Esophagus mucosa (tissue), 1 donor: ENCODE measurements at places on chromosomes 7 and 10.

DNA sequence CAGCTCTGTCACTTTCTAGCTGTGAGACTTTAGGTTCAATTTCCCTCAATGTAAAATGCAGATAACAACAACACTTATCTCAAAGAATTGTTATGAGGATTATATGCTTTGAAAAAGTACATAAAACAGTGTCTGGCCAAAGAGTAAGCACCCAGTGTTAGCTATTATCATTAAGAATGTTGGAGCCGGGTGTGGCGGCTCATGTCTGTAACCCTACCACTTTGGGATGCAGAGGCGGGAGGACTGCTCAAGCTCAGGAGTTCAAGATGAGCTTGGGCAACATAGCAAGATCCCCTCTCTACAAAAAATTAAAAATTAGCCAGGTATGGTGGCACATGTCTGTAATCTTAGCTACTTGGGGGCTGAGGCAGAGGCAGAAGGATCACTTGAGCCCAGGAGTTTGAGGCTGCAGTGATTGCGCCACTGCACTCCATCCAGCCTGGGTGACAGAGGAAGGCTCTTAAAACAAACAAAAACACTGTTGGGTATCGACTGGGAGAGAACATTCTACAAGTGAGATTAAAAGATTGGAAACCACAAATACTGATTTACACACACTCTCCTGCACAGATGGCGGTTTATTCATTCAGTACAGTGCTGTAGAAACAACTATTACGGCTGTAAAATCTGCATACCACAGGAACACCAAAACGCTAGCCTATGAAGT, 107.3 kb downstream of the PROSER2 start:
- no peak for ATAC-seq

GRCh38 chr7:138468244-138469123, 8.4 kb downstream of the TRIM24 start:
- ATAC-seq, result no peak

- no peak for ATAC-seq
Observed at GRCh38 chr10:124710266-124710881, 33.8 kb downstream of the FAM53B start.

- ATAC-seq, result no peak
Observed at GRCh38 chr10:126387041-126387921, 996 bp downstream of the ADAM12 start.

GRCh38 chr10:123717336-123717735, 51.2 kb downstream of the GPR26 start:
- ATAC-seq, result no peak

- ATAC-seq, result no peak
Observed at GRCh38 chr7:92909686-92910475, 73.5 kb upstream of the CDK6 start.

GRCh38 chr7:101088069-101088425, 2.8 kb downstream of the TRIM56 start:
- no peak for ATAC-seq

DNA sequence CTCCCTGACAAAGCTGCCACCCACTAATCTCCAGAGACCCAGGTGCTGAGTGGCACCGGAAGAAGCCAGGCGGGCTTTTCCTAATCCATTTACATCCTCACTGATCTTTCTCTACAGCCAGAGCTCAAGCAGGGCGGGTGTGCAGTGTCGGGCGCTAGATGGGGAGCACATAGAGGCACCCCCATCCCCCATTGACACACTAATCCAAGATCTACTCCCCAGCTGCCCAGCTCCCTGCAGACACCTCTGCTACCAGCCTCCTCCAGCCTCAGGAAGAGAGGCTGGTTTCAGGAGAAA, 22.2 kb downstream of the FRMPD2 start:
- no peak for ATAC-seq

- ATAC-seq, result peak; percentile 33
Observed at GRCh38 chr7:100119970-100120732, 717 bp downstream of the CNPY4 start.

DNA sequence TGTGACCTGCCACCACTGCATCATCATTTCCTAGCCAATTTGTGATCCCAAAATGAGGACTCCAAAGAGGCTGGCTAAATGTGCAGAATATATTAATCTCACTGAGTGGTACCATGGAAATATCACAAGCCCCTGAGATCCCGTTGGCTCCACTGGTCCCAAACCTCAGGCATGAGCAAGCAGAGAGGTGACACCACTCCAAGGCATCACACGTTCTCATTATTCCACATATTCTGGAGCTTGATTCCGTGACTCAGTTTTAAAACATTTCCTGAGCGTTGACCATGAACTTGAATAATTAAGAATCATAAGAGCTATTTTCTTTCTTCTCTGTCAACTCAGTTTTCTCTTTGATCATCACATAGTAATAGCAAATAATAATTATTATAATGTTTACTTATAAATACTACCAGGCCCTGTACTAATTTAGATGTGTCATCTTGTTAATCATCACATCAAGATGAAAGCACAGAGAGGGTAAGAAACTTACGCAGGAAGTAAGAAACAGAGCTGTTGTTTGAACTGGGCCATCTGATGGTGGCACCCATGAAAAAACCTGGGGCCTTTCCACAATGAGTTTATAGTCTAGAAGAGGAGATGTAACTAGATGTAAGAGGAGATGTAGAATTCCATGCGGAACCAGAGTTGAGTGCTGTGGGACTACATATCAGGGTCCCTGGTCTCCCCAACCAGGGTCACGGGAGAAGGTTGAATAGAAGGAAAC, 3.5 kb downstream of the APBB1IP start:
- ATAC-seq, result no peak

GRCh38 chr10:129305046-129305445, 162.0 kb upstream of the MGMT start:
- no peak for ATAC-seq

DNA sequence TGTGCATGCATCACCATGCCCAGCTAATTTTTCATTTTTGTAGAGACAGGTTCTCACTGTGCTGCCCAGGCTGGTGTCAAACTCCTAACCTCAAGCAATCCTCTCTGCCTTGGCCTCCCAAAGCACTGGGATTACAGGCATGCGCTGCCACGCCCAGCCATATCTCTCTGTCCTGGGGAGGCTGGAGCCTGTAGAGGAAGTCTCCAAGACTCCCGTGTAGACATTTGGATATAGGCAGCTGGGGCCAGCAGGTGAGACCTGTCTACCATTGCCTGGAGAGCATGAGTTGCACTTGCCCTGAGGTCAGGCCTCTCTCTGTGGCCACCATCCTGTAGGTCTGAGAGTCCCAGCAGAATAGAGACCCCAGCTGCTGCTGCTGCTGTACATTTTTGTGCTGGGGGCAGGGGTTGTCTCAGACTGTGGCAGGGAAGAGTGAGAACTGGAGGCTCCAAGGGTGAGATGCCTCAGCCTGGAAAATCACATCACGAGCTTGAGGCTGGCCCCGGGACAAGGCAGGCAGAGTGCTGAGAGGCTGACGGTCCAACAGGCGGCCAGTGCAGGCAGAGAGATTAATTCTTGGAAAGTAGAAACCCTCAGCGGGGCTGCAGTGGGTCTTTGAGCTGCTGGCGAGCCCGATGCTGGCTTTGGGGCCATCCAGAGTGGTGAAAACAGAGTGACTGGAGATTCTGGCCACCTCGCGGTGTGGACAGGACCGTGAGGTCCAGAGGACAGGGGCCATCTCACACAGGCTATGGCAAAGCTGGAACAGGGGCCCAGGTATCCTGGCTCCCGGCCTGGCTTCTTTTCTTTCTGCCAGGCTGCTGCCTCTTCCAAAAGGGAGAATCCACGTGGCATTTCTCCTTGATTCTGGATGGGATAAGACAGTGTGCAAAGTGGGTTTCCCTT, 60.9 kb downstream of the TMEM270 start:
- no peak for ATAC-seq

DNA sequence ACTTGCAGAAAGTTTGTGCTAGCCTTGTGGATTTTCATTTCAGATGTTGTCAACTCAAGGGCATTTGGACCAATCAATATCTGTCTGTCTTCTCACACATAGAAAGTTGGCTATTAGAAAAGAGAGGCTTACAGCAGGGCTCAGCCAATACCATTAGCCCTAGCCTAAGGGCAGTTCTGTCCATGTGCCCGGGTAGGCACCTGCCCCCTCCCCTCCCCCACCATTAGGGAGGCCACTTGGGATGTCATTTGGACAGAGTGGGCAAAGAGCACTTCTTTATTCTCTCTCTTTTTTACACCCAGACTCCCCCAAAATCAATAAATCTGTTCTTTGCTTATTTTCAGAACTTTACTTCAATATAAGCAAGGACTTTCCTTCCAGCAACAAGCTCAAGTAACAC, 188.5 kb upstream of the MKI67 start:
- ATAC-seq, result no peak

GRCh38 chr10:3672220-3672619, 112.8 kb downstream of the KLF6 start:
- ATAC-seq, result no peak

DNA sequence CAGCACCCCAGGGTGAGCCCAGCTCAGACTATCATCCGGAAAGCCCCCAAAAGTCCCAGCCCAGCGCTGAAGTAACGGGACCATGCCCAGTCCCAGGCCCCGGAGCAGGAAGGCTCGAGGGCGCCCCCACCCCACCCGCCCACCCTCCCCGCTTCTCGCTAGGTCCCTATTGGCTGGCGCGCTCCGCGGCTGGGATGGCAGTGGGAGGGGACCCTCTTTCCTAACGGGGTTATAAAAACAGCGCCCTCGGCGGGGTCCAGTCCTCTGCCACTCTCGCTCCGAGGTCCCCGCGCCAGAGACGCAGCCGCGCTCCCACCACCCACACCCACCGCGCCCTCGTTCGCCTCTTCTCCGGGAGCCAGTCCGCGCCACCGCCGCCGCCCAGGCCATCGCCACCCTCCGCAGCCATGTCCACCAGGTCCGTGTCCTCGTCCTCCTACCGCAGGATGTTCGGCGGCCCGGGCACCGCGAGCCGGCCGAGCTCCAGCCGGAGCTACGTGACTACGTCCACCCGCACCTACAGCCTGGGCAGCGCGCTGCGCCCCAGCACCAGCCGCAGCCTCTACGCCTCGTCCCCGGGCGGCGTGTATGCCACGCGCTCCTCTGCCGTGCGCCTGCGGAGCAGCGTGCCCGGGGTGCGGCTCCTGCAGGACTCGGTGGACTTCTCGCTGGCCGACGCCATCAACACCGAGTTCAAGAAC, 1.1 kb downstream of the VIM start:
- ATAC-seq, result peak; percentile 57

DNA sequence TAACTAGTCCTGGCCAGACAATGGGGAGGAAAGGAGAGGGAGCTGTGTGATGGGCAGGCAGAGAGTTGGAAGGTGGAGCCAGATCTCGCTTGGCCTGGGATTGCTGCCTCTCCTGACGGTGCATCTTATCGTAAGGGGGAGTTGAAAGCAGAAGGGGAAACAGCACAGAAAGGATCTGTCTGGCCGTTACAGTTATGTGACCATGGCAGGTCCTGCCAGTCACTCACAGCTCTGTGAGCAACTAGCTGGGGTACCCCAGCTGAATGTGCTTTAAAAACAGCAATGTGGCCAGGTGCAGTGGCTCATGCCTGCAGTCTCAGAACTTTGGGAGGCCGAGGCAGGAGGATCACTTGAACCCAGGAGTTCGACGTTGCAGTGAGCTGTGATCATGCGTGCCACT, 8.1 kb downstream of the BLVRA start:
- no peak for ATAC-seq
